ENCODE measurements at places on chromosomes 12 and 14.
A peak's percentile ranks its signal among the peaks of the same experiment; 100 is the strongest.

- DNase-seq: no peak
Measured at GRCh38 chr14:24881116-24881893, 168.6 kb downstream of the STXBP6 start.

DNA sequence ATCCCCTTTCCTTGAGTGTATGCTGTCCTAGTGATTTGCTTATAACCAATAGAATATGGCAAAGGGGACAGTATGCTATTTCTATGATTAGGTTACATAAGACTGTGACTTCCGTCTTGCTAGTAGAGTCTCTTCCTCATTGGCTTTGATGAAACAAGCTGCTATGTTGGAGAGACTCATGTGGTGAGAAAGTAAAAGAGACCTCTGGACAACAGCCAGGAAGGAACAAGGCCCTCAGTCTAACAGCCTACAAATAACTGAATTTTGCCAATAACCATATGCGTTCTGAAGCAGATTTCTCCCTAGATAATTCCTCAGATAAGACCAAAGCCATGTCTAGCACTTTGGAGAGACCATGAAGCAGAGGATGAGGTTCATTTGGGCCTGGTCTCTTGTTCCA, 134.5 kb upstream of the NAV3 start:
- DNase-seq: no peak

GRCh38 chr14:24311837-24312615, 724 bp downstream of the LTB4R start:
- DNase-seq: no peak

DNA sequence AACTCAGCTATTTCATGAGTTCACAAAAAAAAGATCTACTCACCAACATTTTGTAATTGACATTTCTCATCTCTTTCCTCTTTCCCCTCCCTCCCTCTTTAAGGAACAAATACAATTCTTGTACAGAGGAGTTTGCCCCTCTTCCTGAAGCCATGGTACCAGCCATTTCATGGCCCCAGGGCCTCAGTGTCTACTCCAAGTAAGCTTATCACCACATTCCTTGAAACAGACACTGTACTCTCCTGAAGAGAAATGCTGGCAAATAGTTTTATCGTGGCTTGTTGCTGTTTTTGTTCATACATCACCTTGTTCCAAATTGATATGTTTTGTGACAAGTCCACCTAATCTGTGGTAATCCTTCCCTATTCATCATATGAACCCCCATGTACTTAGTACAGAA, 29.7 kb upstream of the IGF1 start:
- no peak for DNase-seq

GRCh38 chr14:52678591-52678990, 16.8 kb downstream of the ERO1A start:
- no peak for DNase-seq

GRCh38 chr12:109519787-109520186, 42.4 kb downstream of the UBE3B start:
- no peak for DNase-seq

DNA sequence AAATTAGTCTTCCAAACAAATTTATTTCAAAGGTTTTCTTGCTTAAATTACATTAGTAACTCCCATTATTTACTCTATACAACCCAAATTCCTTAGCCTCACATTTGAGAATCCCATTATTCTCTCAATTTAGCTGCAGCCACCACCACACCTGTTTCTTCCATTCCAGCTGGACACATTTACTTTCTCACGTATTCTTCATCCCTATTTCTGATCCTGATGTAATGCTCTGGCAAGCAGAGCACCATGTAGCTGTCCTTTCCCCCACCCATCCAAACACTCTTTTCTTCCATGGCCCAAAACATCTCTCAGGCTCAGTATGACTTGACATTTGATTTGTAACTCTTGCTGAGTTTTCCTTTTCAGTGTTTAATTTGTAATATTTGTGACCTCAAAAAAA, 240.2 kb upstream of the CLEC14A start:
- DNase-seq: no peak

DNA sequence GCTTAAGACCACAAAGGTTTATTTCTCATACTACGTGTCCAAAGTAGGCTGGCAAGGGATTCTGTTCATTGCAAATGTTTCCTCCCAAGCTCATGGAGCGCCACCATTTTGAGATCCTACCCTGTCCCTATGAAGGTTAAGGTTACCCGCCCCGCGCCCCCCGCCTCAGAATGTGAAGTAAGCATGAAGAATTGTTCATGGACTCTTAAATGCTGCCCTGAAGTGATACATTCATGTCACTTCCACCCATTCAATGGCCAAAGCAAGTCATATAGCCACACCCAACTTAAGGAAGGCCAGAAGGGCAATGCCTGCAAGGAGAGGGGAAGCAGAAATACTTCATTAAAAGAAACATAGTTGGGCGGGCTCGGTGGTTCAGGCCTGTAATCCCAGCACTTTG, 4.2 kb downstream of the TMEM253 start:
- no peak for DNase-seq

GRCh38 chr14:47102472-47102871, 450.9 kb upstream of the RPL10L start:
- no peak for DNase-seq

- DNase-seq: no peak
Measured at GRCh38 chr12:124507188-124508109, 60.0 kb downstream of the NCOR2 start.

DNA sequence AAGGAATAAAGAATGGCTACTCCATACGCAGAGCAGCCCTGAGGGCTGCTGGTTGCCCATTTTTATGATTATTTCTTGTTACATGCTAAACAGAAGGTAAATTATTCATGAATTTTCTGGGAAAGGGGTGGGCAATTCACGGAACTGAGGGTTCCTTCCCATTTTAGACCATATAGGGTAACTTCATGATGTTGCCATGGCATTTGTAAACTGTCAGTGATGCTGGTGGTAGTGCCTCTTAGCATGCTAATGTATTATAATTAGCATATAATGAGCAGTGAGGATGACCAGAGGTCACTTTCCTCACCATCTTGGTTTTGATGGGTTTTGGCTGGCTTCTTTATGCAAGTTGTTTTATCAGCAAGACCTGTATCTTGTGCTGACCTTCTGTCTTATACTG, 273.0 kb downstream of the FUT8 start:
- DNase-seq: no peak

DNA sequence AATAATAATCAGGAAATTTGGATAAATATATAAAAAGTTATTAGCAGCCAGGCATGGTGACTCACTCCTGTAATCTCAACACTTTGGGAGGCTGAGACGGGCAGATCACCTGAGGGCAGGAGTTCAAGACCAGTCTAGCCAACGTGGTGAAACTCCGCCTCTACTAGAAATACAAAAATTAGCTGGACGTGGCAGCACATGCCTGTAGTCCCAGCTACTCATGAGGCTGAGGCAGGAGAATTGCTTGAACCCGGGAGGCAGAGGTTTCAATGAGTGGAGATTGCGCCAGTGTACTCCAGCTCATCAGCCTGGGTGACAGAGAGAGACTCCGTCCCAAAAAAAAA, 64.5 kb downstream of the SYT1 start:
- no peak for DNase-seq

DNA sequence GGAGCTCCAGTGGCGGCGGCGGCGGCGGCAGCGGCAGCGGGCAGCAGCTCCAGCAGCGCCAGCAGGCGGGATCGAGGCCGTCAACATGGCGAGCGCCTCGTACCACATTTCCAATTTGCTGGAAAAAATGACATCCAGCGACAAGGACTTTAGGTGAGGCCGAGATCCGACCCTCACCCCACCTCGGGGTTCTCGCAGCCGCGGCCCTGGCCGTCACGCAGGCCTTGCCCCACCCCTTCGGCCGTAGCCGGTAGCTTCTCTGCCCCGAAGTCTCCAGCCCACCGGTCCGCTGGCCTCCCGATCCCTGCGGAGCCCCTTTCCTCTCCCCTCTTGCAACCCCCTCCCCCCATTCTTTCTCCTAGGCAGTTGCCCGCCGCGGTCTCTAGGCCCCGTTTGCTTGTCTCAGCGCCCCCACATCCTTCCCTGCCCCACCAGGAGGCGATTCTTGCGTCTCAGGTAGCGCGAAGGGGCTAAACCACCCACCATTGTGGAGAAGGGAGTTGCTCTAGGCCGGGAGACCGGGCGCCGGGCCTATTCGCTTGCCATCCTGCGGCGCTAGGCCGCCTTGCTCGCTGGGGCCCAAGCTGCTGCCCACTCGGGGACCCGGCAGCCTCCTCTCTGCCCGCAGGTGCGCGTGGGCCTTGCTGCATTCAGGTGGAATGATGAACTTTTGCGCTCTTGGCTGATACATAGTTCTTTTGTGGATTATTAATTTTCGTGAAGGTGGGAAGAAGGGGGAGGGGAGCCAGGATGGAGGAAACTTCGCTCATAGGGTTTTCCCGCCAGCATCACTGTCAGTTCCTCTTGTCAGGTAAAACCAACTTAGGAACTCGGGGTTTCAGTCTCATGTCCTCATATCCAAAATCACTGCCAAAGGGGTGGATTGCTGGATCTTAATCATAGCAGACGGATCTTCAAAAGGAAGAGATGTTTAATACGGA, 745 bp downstream of the CAND1 start:
- peak; percentile 52 for DNase-seq

- peak; percentile 20 for DNase-seq
Measured at GRCh38 chr12:101750152-101750551, 10.9 kb upstream of the SYCP3 start.

DNA sequence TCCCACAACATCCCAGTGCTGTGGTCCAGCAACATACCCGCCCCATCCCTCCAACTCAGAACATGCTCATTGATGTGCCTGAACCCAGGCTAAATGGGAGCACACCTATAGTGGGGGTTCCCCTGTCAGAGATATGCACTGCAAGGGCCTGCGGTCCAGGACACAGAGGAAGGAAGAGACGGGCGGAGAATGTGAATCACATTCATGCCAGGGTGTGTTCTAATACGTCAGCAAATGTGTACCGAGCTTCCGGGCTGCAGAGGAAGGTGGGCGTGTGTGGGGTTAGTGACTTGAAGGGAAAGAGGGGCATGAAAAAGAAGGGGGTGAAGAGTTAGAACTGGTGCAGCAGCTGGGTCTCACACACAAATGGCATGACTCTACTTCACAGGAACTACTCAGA, 83.7 kb downstream of the DPF3 start:
- DNase-seq: no peak

DNA sequence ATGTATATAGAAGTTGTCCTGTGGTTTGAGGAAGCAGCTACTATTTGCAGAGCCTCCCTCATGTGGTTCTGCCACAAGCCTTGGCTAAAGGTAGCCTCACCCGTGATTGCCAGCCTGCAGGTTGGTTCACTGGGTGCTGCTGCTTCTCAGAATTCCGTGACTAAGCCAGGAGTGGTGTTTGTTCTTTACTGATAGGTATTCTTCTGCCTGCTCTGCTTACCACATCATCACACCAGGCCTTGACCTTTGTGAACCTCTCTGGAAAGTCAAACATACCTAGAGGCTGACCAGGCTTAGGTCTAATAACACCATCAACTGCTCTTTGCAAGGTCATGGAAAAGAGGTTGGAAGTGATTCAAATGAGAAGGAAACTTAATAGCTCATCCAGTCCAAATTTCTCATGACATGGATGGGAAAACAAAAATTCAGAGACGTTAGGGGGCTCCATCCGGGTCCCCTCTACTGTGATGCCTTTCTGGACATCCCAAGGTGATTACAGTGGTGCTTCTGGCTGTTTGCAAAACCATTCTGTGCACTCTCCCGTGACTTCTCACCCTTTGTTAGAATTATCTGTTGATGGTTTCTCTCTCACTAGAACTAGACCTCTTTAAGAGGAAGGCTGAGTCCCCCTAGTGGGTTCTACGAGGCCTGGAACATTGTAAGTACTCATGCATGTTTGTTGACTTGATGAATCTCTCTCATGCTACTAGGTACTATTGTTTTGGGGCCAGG, 8.5 kb upstream of the SOCS2 start:
- no peak for DNase-seq

GRCh38 chr14:102568115-102568614, 24.3 kb upstream of the RCOR1 start:
- DNase-seq: no peak

GRCh38 chr14:91261115-91261514, 16.6 kb upstream of the GPR68 start:
- no peak for DNase-seq

- no peak for DNase-seq
Measured at GRCh38 chr14:94366146-94366915, 22.1 kb downstream of the SERPINA1 start.

DNA sequence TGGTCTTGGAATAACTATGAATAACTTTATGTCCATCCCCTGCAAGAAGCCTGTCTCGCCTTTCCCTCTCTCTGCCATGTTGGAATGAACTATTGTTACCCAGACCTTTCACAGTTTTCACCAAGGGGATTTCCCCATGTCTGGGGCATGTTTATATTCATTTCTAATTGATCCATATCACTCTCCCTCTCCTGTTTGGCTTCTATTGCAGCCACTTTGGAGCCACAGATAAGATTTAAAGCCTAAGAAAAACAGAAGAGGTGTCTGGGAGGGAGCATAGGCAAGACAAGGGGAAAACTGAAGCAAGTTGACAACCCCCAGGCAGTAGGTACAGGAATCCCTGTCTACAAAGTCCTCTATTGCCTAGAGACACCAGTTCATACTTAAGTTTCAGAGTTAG, 41.0 kb upstream of the FOXJ2 start:
- DNase-seq: no peak

DNA sequence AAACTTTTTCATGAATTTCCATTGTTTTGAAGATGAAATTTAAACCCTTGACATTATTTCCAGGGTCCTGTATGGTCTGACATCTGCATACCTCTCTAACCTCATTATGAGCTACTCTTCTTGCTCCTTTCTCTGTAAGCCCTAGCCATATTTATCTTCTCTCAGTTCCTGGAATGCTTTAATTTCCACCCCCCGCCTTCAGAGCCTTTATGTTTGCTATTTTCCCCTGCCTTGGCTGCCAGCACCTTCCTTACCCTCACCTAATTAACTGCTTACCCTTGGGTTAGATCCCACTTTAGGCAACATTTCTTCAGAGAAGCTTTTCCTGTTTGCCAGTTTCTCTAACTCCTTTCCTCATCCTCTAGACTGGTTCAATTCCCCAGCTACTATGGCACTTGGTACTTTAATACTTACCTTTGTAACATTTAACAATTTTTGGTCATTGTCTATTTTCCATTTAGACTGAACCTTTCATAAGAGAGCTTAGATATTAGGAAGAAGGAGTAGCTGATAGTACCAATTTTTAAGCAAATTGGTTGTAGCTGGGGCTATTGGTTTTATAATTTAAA, 6.0 kb downstream of the STYX start:
- no peak for DNase-seq

DNA sequence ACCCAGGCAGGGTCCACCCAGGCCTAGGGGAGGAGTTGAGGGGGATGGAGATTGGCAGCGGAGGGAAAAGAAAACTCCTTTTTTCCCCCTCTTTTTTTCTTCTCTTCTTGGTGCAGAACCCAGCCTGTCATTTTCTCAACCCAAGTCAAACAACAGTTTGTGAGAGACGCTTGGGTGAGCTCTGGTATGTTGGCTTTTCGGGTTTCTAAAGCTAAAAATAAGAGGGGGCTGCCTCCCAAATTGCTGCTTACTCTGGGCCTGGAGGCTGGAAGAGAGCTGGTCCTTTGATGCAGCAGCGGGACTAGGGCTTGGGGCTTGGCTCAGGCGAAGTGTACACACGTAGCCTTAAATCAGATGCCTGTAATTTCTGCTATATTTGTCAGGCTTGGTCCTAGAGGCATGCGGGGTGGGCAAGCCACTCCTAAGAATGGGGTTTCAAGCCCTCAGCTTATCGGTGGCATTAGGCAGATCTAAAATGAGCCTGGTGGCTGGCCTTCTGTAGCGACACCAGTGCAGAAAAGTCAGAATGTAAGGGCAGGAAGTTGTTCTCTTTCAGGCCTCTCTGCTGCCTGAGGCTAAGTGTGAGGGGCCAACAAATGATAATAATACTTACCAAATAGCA, 816 bp upstream of the SLC8A3 start:
- no peak for DNase-seq

GRCh38 chr12:94191023-94191422, 42.6 kb downstream of the PLXNC1 start:
- DNase-seq: no peak

GRCh38 chr12:1534748-1535147, 59.6 kb downstream of the FBXL14 start:
- DNase-seq: no peak
